ENCODE measurements at places on chromosomes 7 and 10.

DNA sequence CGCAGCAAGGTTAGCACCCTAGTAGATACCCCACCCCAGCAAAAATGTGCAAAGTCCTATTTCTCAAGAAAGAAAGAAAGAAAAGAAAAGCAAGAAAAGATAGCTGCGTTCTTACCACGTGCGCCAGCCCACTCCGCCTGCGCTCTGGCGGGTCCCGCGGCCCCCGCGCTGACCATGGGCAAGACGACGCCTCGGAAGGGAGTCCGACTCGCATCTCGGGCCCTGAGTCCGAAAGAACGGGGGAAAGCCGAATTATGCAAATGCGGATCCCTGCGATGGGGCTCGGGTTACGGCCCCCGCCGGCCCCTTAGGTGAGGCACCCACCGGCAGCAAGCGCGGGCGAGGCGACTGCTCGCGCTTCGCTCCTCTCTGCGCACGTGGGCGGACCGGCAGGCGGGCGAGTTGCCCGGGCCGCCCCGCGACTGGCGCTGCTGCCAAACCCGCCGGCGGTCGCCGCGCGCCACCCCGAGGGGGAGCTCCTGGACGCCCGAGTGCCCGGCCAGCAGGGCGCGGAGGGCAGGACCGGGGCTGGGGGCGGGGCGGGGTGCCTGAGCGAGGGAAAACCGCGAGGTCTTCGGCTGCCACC is 2.4 kb upstream of the EGR2 start:
- peak; percentile 36 for DNase-seq

DNA sequence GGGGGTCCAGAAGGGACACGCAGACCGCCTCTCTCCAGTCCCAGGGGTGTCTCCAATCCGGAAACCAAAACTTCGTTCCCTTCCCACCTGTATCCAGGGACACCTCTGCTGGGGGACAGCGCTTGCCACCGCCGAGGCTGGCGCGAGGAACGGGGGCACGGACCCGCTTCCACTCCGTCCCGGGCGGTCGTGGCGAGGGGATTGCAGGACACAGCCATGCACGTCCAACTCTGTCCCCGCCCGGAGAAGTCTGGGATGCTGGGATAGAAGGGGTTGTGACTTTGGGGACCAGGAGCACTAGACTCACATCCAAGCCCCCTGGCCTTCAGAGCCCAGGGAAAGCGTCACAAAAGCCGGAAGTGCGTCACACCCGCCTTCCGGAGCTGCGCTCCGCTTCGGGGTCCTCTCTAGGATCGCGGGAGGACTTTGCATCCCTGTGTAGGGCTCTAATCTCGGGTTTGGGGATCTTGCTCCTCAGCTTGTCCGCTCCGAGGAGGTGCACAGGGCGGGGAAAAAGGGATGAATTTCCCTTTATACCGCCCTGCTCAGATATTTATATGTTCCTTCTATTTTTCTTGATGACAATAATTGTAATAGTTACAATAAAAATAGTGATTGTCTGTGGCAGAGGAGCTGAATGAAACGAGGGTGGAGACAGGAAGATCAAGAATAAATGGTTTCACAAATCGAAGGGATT is at the start of gene FAM200A:
FAM200A (minus strand) TSS at position 348 of the 697 bp plus-strand sequence. CDS start 3,707 bp downstream, outside the sequence.
- DNase-seq, result peak; percentile 95

GRCh38 chr7:134778941-134779740 is at the start of gene CALD1:
TSS of gene CALD1 (plus strand) at chr7:134779634. CDS start at chr7:134867734, 88,100 bp downstream.
- DNase-seq, result peak; percentile 80

DNA sequence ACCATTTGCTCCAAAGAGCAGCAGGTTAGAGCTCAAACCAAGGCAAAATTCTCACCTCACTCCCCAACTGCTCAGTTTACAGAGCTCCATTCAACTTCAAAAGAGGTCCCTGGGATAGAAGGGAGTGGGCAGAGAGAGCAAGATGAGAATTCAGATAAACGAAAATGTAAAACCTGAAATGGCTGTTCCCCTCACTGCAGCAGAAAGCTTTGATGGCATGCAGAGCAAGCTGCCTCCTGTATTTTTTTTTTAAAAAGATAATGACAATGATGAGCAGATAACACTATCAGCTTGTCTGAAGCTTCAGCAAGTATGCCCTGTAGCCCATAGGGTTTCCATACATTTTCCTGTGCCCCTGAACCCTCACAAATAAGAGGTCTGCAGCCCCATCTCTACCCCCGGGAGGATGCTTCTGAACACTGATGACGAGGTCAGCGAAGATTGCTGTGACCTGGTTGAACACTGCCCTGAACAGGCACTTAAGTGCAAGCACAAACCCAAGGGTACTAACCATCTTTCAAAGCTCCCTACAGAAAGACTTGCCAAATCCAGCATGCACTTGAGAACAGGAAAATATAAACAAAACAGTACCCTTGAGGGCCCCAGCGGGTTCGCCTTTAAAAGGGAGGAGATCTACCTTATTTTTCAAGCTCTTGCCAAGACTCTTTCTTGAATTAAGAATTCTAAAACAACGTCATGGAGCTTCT is 81.3 kb downstream of the GLI3 start:
- DNase-seq, result no peak

DNA sequence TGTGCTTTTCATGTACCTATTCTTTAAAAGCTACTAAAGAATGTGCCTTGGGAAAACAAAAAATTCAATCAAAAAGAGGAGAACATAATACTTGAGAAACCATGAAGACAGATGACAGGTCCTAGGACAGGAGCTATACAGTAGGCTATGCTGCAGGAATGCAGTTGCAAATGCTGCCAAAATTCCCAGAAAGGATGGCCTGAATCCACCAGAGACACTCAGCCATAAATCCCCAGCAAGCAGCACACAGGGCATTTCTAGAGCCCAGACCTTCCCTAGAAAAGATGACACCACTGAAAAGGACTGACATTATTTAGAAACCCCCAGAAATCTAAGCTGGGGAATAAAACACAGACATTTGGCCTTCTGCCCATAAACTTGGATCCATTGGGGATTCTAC is 237.3 kb downstream of the C7orf25 start:
- DNase-seq, result no peak

- DNase-seq, result no peak
Observed at GRCh38 chr10:118342638-118343020, 505 bp upstream of the FAM204A start.

- no peak for DNase-seq
Observed at GRCh38 chr10:112605063-112605462, 158.0 kb downstream of the VTI1A start.
